ENCODE measurements at places on chromosomes 7 and 10. TPM values are rescaled to one million over a fixed set of nuclear protein-coding genes. Genes with fewer than 3 reads are reported as not detected.

DNA sequence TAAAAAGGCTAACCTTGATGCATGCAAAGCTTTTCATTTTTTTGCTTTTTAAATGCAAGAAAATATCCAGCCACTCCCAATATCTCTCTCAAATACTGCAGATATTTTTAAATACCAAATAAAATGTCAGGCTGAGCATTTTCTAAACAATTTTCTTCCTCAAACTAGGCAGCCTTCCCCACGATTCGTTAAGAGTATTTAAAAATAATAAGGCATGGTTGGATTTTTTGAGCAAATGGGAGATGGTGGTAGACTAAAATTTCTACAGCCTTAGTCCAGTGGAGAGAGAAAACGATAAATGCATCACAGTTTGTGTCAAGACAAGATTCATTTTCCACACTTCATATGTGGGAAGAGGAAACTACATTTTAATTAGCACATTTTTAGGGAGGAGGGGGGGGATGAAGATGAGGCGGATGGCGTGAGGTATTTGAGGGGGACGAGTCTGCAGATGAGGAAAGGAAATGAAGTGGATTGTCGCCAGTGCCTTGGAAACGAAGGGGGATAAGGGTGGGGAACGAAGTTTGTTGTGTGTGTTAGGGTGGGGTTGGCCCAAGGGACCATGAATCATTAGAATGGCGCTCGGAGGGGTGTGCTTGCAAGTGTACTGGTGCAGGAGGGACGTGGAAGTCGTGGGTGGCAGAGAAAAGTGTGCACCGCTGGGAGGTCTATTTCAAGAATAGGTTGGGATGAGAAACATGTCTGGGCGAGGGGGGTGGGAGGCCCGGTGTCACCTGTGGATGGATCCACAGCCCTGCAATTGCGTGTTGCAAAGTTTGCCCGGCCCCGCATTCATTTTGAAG is 1.2 kb upstream of the ADD3 start:
- no peak overlapping the region for H3K27ac ChIP-seq
- no peaks in the 10 kb centered on the region for H3K36me3 ChIP-seq
- peaks cover 47% of the 10 kb centered on the region for H3K4me1 ChIP-seq
- H3K4me3 ChIP-seq: no peak overlapping the region

- H3K27me3 ChIP-seq: peaks cover 62% of the 10 kb centered on the region
- no peak overlapping the region for H3K4me3 ChIP-seq
- DNase-seq: no peak
Measured at GRCh38 chr7:90599892-90600555, 3.9 kb downstream of the CDK14 start.

DNA sequence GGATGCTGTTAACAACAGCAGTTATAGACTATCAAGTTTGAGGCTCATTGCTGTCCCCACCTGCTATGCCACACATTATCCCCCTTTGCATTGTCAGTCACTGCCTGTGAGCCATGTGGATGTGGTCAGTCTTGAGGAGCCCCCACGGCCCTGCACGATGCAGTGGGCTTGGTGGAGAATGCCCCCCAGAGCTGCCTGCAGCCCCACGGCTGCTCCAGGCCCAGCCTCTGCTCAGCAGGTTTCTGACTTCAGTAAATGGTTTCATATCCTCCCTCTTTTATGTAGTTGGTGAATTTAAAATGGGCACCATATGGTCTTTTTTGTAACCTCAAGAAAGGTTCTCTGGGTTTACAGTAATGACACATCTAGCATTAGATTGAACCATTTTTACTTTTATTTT is 164.1 kb downstream of the EBF3 start:
- peaks cover 2% of the 10 kb centered on the region for H3K36me3 ChIP-seq
- no peak overlapping the region for H3K27ac ChIP-seq
- DNase-seq: no peak
- H3K4me3 ChIP-seq: no peak overlapping the region
- peaks cover 8% of the 10 kb centered on the region for H3K27me3 ChIP-seq
- no peaks in the 10 kb centered on the region for H3K4me1 ChIP-seq

GRCh38 chr7:159149488-159149887 is 4.8 kb upstream of the VIPR2 start:
- no peaks in the 10 kb centered on the region for H3K36me3 ChIP-seq
- no peaks in the 10 kb centered on the region for H3K27me3 ChIP-seq
- no peak overlapping the region for H3K4me3 ChIP-seq
- no peak for DNase-seq
- peaks cover 2% of the 10 kb centered on the region for H3K4me1 ChIP-seq

DNA sequence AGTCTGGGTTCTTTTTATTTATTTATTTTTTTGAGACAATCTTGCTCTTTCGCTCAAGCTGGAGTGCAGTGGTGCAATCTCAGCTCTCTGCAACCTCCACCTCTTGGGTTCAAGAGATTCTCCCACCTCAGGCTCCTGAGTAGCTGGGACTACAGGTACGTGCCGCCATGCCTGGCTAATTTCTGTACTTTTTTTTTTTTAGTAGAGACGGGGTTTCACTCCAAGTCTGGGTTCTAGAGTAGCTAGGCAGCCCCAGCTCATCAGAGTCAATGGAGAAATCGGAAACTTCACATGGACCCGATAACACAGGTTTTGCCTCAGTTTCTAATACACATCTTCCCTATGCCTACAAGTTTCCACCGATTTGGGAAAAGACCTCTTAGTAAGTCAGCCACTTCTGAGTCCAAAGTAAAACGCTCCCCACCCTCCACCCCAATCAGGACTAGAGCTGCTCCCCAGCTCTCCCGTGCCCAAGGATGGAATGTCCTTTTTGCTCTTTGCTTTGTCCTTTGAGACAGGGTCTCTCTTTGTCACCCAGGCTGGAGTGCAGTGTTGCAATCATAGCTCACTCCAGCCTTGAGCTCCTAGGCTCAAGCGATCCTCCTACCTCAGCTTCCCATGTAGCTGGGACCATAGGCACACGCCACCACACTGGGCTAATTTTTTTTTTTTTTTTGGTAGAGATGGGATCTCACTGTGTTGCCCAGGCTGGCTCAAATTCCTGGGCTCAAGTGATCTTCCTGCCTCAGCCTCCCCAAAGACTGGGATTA is 3.8 kb upstream of the SERPINE1 start:
- peaks cover 33% of the 10 kb centered on the region for H3K27me3 ChIP-seq
- H3K27ac ChIP-seq: no peak overlapping the region
- no peak for DNase-seq
- H3K4me1 ChIP-seq: peaks cover 24% of the 10 kb centered on the region

GRCh38 chr7:153510674-153511073 is 541.5 kb upstream of the DPP6 start:
- no peaks in the 10 kb centered on the region for H3K27me3 ChIP-seq
- H3K27ac ChIP-seq: no peak overlapping the region
- DNase-seq: no peak
- H3K4me3 ChIP-seq: no peak overlapping the region

DNA sequence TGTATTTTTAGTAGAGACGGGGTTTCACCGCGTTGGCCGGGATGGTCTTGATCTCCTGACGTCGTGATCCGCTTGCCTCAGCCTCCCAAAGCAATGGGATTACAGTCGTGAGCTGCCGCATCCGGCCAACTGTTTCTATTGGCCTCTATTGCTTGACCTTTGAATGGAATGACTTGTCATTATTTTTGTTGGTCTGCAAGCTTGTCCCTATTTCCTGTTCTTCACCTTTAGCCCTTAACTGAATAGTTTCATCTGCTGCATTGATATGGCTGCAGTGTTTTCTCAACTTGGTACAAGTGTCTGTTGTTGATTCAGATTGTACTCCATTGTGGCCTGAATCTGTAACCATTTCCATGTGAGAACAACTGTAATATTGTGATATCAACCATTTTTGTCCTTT is 105.5 kb downstream of the POLL start:
- no peak overlapping the region for H3K4me3 ChIP-seq
- H3K27me3 ChIP-seq: no peaks in the 10 kb centered on the region
- peaks cover 8% of the 10 kb centered on the region for H3K4me1 ChIP-seq
- H3K36me3 ChIP-seq: peaks cover 37% of the 10 kb centered on the region

DNA sequence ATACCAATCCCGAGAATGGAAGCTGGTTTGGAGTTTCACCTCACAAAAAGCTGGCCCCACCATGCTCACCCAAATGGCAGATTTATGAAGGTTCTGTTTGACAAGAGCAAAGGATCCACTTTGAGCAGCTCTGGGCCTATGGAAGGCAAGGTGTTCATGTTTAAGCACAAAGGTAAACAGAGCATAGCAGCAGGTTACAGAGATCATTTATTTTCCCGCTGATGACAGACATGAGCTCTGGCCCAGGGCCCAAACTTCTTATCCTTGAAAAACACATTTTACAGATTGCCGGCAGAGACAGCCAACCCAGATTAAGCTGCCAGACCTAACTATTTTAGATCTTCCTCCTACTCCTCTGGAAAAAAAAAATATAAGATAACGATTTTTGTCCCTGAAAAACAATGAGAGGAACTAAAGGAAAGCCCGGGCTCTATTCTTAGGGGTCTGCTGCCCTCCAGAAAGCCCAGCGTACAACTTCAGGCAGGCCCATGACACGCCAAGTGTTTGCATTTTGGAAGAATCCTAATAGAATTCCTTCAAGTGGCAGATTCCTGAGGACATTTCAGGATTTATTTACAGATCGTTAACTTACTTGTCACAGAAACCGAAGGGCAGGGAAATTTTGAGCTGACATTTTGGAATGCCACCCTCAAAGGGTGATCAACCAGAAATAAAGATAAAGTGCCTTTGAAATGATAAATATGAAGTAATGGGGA is 40.0 kb downstream of the SYPL1 start:
- no peaks in the 10 kb centered on the region for H3K36me3 ChIP-seq
- no peaks in the 10 kb centered on the region for H3K27me3 ChIP-seq
- H3K4me1 ChIP-seq: peaks cover 76% of the 10 kb centered on the region
- no peak for DNase-seq

- peaks cover 24% of the 10 kb centered on the region for H3K27me3 ChIP-seq
- H3K4me1 ChIP-seq: no peaks in the 10 kb centered on the region
- no peaks in the 10 kb centered on the region for H3K36me3 ChIP-seq
- H3K27ac ChIP-seq: no peak overlapping the region
- peak; percentile 58 for DNase-seq
- no peak overlapping the region for H3K4me3 ChIP-seq
Measured at GRCh38 chr7:148503900-148504487, 86.6 kb upstream of the C7orf33 start.

- no peaks in the 10 kb centered on the region for H3K4me1 ChIP-seq
- peaks cover 8% of the 10 kb centered on the region for H3K27me3 ChIP-seq
- H3K27ac ChIP-seq: no peak overlapping the region
Measured at GRCh38 chr10:120732067-120732466, 119.1 kb upstream of the WDR11 start.

GRCh38 chr10:98235846-98236245 is 32.1 kb downstream of the LOXL4 start:
- DNase-seq: no peak
- peaks cover 82% of the 10 kb centered on the region for H3K36me3 ChIP-seq
- H3K4me1 ChIP-seq: no peaks in the 10 kb centered on the region
- no peak overlapping the region for H3K27ac ChIP-seq
- no peak overlapping the region for H3K4me3 ChIP-seq
- H3K27me3 ChIP-seq: no peaks in the 10 kb centered on the region

GRCh38 chr7:45074528-45075354 is 14.0 kb downstream of the NACAD start:
- H3K27ac ChIP-seq: peak overlapping the region; percentile 49
- H3K4me3 ChIP-seq: no peak overlapping the region
- no peaks in the 10 kb centered on the region for H3K27me3 ChIP-seq
- peaks cover 74% of the 10 kb centered on the region for H3K36me3 ChIP-seq

DNA sequence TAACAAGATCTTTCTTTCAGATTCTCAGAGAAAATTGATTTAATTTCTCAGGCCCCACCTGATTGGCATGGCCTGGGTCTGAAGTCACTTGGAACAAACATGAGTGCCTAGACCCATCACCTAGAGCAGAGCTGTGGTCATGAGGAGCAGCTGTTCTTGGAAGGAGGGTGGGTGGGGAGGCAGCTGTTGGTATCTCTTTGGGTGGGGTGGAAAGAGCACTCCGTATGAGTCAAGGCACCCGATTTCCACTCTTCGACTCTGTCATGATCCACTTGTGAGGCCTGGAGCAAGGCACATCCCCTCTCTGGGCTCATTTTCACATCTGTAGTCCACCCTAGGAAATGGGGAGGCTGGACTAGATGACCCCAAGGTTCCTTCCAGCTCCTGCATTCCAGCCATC is 156.7 kb downstream of the C10orf105 start:
- no peak overlapping the region for H3K4me3 ChIP-seq
- no peak overlapping the region for H3K27ac ChIP-seq
- H3K27me3 ChIP-seq: peaks cover 21% of the 10 kb centered on the region
- no peak for DNase-seq
- no peaks in the 10 kb centered on the region for H3K4me1 ChIP-seq

DNA sequence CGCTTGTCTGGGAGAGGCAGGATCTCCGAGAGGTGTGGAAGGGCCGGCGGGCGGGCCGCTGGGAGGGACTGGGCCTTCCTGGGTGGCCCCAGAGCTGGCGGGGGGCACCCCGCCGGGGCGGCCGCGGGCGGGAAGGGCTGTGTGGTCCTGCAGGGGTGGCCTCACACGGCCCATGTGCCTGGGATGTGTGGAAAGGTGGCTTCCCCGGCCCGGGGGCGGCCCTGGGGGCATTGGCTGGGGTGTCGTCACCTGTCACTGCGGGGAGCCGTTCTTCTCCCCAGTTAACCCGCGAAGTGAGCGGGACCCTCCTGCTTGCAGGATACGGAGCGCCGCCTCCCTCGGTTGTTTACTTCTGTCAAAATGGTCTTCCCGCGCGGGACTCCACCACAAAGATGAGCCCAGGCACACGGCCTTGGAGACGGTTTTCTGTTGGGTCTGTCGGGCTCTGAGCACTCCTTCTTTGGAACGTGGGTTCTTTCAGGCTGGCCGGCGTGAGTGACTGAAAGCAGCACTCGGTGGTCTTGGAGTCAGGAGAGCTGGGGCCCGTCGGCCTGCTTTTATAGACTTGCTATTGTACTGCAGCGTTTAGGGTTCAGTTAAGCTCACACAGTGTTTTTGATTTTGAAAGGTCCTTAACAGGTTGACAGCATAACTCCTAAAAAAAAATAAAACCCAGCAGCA is 700 bp downstream of the SMC3 start:
- H3K27ac ChIP-seq: peak overlapping the region; percentile 95
- peak overlapping the region; percentile 98 for H3K4me3 ChIP-seq
- H3K27me3 ChIP-seq: peaks cover 12% of the 10 kb centered on the region
- no peaks in the 10 kb centered on the region for H3K36me3 ChIP-seq

DNA sequence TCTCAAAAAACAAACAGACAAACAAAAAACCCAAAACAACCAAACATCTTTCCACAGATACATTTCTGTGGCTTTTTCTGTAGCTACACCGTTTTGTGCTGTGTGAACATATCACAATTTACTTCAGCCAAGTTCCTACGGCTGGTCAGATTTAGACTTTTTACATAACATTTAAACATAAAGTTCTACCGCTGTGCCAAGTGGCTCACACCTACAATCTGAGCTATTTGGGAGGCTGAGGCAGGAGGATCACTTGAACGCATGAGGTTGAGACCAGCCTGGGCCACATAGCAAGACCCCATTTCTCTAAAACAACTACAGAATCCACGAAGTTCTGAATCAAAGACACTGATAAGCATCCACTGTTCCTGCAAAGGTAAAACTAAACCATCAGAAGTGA is 30.3 kb downstream of the DAGLB start:
- no peaks in the 10 kb centered on the region for H3K27me3 ChIP-seq
- no peak overlapping the region for H3K27ac ChIP-seq
- no peaks in the 10 kb centered on the region for H3K4me1 ChIP-seq
- no peak overlapping the region for H3K4me3 ChIP-seq

Gene AMPH
- total RNA-seq: not detected

Gene NEURL1
- total RNA-seq: 1.2 TPM

Gene FZD8
- total RNA-seq: 0.60 TPM

Gene SP8
- not detected for total RNA-seq

Gene AGBL3
- total RNA-seq: 10.9 TPM
